Stimulated activated CD4-positive, alpha-beta T cell treated with anti-CD3 and anti-CD28 coated beads, Interleukin-2, amount 100 ng/mL, for 4 hours (primary cell): ENCODE measurements at places on chromosomes 2 and 18.

DNA sequence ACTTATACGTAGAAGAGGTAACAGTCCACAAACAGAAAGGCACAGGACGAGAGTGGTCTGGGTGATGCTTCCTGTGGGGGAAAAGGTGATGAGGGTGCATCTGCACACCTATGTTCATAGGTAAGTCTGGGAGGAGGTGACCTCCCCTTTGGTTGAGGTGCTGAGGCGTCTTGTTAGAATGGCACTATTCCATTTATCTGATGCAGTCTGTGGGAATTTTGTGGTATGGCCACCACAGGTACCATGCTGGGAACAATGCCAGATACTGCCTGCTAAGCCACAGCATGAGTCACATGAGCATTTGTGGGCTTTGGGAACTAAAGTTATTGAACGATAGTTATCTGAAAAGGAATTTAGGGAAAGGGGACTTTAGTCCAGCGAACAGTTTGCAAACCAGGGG lies 27.9 kb downstream of the IL37 start:
- DNase-seq = no peak

- no peak for DNase-seq
These were observed 209.1 kb downstream of the TNS1 start for GRCh38 chr2:217793566-217794132.

- DNase-seq = no peak
These were observed 180.7 kb downstream of the BABAM2 start for GRCh38 chr2:28071221-28071620.

GRCh38 chr18:63284827-63285733 lies 34.5 kb downstream of the BCL2 start:
- DNase-seq = no peak

GRCh38 chr2:84823788-84824187 lies 57.1 kb downstream of the TRABD2A start:
- DNase-seq = no peak

DNA sequence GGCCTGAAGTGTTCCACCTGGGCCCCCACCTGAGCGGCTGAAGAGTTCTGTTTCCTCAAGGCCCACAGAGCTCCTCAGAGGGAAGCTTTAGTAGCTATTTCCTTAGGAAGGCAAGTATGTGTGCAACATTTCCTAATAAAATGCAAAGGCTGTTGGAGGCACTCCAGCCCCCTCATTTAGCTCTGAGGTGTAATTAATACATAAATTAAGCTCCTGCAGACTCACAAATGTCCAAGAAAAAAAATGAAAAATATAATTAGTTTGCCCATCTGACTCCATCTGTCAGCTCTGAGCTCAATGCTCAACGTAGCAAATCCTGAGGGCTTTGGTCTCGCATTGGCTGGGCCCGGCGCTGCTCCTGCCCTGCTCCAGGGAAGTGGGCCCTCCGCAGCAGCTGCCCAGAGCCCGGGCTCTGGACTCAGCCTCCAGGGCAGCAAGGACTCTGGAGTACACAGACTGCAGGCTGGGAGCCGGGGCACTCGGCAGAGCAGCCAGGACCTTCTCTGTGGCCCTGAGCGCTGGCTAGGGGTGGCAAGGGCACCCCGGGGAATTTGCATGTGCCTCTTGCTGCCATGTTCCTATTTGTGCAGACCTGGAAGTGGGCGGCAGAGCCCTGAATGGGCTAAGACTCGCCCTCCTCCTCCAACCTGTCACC lies 23.4 kb upstream of the C1QL2 start:
- no peak for DNase-seq

DNA sequence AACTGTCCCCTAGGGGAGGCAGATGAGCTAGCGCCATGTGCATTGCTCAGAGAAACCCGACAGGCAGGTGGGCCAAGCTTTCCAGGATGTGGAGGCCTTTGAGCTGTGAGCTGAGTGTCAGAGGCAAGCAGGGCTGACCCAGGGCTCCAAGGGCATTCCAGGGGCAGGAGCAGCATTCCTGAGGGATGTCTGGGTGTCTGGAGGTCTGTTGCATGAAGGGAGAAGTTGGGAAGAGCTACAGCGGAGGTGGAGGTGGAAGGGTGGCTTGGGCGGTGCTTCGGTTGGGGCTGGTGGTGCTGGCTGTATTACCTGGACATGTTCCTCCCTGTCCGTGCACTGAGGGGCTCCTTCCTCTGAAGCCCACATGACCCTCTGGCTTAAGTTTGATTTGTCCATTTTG lies 102.8 kb downstream of the RNF144A start:
- no peak for DNase-seq

DNA sequence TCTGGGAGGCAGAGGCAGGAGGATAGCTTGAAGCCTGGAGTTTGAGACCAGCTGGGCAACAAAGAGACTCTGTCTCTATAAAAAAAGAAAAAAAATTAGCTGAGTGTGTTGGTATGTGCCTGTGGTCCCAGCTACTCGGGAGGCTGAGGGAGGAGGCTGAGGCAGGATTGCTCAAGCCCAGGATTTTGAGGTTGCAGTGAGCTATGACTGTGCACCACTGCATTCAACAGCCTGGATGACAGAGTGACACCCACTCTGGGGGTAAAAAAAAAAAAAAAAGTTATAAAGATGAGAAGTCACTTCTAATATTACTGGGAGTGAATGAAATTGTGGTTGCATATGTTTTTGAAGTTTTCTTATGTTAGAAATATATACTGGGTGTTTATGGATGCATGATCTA lies 71.6 kb downstream of the C2orf74 start:
- no peak for DNase-seq

GRCh38 chr2:109229094-109229675 lies 100.2 kb downstream of the SH3RF3 start:
- no peak for DNase-seq

- DNase-seq = no peak
These were observed 5.0 kb upstream of the GYPC start for GRCh38 chr2:126650994-126651393.

DNA sequence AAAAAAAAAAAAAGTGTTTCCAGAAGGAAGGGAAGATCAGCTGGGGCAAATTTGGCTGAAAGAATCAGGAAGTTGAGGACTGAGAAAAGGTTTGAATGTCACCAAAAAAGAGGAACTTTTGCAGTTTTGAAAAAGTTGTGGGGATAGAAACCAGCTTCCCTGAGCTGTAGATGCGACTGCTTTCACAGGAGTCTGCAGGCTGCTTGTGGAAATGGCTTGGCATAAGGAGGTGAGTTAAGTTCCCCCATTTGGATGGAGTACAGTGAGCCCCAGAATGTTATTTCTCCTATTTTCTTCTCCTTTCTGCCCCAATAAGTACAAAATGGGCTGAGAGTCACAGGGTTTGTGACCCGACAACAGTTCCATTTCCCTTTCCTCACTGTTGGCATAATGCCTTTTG lies 16.5 kb upstream of the ME2 start:
- no peak for DNase-seq

- no peak for DNase-seq
These were observed 1.2 kb downstream of the SLC35F5 start for GRCh38 chr2:113755035-113755834.

GRCh38 chr2:120423167-120423943 lies 77.4 kb downstream of the INHBB start:
- DNase-seq = no peak

DNA sequence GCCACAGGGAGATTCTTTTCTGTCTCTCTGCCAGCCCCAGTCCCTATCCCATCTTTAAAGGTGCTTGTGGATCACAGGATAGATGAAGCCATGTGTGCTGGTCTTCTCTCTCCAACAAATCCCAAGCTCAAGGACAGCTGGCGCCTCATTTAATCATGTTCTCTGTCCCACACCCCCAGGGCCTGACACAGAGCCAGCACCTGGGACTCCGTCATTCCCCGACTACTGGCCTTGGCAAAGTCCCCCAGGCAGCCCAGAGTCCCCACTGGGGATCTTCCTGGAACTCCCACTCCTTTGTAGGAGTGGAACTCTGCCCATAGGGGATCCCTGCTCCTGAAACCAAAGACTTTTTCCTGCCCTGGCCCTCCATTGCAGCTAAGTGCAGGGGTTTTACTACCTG lies 60.8 kb downstream of the MTHFD2 start:
- DNase-seq = no peak

GRCh38 chr2:167451496-167452289 lies 563.4 kb downstream of the XIRP2 start:
- DNase-seq = no peak

DNA sequence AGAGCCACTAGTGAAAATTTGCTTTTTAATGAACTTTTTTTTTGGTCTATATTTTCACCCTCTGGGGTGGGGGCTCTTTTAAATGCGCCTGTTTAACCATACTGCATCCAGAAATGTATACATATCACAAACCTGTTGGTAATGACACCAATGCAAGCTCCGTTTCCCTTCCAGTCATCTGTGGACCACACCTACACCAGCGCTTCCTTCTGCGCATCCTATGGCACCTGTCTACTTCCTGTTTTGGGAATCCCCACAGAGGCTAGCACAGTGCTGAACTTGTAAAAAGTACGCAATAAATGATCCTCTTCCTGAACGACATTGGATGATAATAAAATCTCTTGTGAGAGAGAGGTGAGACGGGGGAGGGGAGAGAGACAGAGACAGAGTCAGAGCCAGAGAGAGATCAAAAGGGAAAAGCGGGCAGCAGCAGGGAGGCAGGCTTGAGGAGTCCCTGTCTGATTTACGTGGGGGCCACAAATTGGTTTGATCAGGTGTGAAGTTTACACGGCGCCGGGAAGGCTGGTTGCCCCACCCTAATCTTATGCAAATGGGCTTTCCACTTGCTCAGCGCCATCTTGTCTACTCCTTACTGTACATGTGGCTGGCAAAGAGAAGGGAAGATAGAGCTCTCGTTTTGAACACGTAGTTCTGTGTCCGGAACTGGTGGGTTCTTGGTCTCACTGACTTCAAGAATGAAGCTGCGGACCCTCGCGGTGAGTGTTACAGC lies 38.1 kb upstream of the SLC38A11 start:
- no peak for DNase-seq

DNA sequence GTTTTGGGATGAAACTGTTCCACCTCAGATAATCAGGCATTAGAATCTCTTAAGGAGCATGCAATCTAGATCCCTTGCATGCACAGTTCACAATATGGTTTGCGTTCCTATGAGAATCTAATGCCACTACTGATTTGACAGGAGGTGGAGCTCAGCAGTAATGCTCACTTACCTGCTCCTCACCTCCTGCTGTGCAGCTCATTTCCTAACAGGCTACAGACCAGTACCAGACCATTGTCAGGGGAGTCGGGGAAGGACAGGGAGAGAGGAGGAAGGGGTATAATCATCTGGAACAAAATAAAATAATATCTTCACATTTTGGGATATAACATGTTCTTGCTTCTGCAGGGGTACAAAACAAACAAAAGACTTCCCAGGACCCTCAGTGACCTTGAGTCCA lies 532.0 kb upstream of the FSHR start:
- DNase-seq = no peak

DNA sequence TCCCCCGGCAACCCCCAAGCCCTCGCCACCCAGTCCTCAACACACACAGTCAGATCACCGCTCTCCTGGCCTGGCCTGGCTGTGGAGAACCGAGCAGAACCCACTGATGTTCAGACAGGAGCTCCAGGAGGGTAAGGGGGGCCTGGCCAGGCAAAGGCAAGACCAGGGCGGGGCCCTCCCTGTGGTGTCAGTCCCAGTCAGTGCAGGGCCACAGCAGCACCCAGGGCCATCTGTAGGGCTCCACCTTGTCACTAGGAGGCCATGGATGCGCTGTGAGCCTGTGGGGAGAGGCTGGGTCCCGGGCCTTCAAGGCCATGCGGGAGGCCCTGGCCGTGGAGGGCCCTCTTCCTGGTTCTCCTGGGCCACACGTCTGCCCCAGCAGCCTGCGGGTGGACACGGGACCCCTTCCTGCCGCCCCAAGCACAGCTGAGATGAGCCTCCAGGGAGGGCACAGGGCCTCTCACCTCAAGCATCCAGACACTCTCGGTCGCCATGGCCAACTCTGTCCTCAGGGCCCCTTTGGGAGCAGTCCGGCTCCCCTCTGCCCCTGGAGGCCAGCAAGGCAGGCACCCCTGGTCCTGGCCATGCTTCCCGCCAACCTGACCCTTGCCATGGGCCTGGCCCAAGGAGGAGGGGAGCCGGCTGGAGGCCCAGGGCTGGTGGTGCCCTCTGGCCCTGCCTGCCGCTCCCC lies 2.0 kb downstream of the ANO7 start:
- no peak for DNase-seq
